Activated naive CD4-positive, alpha-beta T cell treated with anti-CD3 and anti-CD28 coated beads, Interleukin-2, amount 50 U/mL, for 72 hours (primary cell): ENCODE measurements at places on chromosomes 2 and 18.

GRCh38 chr2:100614455-100615000, 51.7 kb downstream of the PDCL3 start:
- DNase-seq: no peak

DNA sequence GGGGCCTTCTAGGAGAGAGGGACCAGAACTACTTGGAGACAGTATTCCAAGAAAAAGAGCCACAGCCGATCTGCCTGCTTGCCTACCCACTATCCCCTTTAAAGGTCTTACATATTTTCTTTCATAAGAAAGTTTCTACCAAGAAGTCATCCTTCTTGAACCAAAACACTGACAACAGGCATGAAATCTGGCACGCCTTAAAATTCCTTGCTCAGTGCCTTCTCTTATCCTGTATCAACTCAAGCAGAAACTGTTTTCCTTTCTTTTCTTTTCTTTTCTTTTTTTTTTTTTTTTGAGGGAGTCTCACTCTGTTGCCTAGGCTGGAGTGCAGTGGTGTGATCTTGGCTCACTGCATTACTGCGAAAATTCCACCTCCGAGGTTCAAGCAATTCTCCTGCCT, 48.3 kb upstream of the ZFP36L2 start:
- DNase-seq: no peak

DNA sequence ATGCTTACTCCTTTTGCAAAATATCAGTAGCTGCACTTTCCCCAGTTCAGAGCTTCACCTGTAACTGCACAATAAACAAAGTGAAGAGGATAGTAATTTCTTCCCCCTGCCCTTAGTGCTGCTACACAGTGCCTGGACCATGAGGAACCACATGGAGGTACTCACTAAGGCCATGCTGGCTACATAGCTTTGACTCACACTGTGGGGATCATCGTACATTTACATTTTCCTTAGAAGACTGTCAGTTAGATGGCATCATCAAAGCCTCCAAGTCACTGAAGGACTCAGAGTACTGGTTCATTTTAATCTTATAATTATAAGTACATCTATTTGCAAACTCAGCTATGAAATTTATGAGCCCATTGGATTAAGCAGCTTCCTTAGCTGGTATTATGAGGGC, 1416.5 kb upstream of the CELF4 start:
- no peak for DNase-seq

- DNase-seq: no peak
Measured at GRCh38 chr2:197251576-197251975, 59.0 kb downstream of the ANKRD44 start.

DNA sequence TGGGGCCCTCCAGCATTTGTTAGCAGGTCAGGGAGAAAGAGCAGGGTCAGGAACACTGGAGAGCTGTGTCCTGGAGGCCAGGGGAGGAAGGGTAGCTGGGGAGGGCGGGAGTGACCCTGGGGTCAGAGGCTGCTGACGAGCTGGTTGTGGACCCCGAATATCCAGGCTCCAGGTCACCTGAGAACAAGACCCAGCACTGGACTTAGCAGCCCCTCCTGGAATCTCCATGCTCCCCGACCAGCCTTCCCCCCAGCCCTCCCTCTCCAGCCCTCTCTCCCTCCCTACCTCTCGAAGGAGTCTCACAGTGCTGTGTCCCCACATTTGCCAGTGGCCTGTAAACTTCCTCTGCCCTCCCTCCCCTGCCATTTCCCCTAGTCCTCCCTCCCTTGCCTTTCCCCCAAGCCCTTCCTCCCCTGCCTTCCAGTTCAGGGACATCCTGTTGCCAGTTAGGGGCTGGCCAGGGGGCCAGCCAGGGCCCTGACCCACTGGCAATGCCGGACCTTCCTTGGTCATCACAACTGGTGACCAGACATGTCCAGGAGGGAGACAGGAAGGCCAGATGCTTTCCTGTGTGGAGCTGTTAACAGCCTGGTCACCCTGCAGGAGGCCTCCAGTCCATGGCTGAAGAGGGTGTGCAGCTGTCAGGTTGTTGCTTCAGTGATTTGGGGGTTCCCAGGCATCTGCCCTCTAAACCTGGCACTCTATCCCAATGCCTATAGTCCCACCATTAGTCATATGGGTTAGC, 50.0 kb upstream of the FAHD2A start:
- no peak for DNase-seq

- DNase-seq: no peak
Measured at GRCh38 chr2:149225446-149225845, 104.9 kb upstream of the LYPD6 start.

GRCh38 chr2:150135223-150135883, 352.1 kb downstream of the RND3 start:
- no peak for DNase-seq

DNA sequence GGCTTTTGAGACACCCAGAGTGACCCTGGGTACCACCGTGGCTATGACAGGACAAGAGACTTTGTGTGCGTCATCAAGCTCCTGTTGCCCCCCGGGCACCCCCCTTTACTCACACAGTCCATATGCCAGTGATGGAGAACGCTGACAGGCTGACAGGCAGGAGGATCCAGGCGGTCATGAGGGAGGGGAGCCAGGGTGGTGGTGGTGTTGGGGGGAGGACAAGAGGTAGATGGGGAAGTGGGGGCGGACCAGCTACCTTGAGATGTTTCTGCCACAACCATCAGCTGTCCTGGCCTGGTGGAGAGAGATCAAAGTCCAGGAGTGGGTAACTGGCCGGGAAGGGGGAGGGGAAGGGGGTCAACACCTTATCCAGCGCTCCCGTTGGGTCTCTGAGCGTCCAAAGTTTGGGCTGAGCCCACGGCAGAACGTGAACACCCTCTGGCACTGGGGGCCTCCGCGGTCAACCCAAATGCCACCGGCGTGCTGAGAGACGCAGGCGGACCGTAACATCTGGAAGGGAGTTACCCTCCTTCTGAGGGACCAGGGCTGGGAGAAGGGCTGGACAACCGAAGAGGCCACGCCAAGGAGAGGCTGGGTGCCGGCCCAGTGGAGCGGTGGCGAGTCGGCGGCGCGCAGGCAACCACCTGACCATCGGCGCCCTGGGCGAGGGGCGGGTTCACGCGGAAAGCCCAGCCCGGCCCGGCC, 575 bp downstream of the TMEM150A start:
- no peak for DNase-seq
